Hindlimb muscle (tissue), 1 donor: ENCODE measurements at places on chromosomes 11 and 22. TPM values are rescaled to one million over a fixed set of nuclear protein-coding genes. Genes with fewer than 3 reads are reported as not detected.

DNA sequence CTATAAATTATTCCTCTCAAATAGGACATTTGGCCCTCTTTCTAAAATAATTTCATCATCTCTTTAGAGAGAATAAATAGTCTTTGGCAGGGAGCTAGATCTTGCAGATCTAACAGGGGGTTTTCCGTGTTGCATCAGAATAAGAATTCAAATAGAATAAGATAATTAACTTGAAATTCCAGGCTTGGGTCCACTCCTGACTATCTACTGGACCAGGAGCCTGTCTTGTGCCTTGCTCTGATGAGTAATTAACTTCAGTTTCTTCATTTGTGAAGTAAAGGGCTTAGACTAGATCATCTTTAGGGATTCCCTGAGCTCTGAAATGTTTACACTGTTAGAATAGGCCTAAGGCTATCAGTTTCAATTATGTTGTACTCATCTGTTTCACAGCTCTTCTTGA is 23.5 kb upstream of the TMEM123 start:
- no peak for DNase-seq

DNA sequence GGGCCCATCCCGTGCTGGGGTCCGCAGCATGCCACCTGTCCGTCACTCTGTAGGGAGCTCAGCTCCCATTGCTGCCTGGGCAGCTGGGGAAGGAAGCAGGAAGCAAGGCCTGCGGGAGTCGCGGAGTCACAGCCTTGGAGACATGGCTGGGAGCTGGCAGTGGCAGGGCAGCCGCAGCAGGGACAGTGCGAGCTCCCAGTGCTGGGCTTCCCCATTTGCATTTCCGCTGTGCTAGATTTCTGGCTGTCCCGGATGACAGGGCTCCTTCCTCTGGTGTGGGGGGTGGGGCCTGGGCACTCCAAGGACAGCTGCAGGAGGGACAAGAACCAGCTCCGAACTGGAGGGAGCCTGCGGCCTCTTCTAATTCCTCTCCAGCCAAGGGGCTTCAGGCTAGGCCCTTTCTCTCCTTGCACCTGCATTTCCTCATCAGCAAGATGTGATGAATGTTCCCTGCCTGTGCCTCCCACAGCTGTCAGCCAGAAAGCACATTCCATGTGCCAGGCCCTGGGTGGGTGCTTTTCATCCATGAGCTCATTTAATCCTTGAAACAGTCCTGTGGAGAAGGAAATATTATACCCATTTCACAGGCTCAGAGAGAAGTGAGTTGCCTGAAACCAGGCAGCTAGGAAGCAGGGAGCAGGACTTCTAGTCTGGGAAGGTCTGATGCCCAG is 48.0 kb downstream of the MYO7A start:
- DNase-seq: no peak

GRCh38 chr11:108933630-108934029 is 268.8 kb downstream of the DDX10 start:
- no peak for DNase-seq

DNA sequence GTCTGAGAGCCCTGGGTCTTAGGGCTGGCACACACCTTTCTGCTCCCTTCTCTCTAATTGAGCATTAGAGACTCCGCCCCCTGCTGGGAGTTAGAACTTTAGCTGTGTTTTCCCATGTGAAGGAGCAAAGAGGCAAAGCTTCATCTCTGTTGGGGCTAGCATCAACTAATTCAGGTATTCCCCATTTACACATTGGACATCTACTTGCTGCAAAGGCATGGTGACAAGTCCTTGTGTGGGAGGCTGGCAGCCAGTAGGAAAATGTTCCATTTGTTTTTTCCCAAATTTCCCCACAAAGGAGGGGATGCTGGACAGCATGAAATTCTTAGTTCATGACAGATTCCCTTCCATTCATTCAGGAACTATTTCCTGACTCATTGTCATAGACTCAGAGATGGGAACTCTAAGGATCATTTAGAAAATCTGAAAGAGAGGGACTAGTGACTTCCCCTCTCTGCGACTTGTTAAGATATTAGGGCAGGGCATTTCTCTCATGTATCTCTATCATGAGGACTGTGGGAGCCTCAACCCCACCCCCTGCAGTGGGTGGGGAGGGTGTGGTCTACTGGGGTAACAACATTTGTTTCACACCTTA is 3.6 kb downstream of the CD44 start:
- DNase-seq: no peak

GRCh38 chr11:36012455-36012854 is 68.6 kb downstream of the LDLRAD3 start:
- DNase-seq: peak; percentile 60

DNA sequence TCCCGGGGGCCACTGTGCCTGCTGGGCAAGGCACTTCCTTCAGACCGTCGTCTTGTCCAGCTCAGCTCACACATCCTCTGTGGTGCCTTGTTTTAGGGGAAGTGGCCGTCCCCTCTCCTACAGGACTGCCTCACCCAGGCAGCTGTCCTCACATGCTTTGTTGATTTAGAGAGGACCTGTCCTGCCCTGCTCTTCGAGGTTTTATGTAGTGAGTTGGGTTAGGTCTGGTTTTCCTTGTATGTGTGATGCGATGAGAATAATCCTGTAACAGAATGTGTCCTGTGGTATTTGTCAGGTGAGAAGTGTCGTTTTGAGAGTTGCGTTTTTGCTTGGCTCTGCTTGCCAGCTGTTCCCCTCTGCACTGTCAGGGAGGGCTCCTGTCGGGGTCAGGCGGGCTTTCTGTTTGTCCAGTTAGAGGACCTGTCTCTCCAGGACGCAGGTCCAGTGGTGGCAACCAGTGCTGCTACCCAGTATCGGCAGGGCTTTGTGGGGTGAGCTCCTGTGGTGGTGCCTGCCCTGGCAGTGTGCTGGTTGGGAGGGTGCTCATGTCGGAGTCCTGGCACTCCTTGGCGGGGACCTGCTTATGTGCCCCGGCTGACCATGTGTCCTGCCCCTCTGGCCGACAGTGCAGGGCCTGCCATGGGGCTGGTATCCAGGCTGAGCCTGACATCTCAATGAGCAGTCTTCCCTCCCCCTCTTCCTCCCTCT is 41.3 kb downstream of the MUC6 start:
- DNase-seq: no peak

- no peak for DNase-seq
Measured at GRCh38 chr11:2250041-2250440, 20.3 kb downstream of the ASCL2 start.

- no peak for DNase-seq
Measured at GRCh38 chr22:24427500-24428164, at the start of gene ADORA2A. ADORA2A (plus strand) TSS chr22:24427599; CDS start chr22:24433405, 5,806 bp downstream.

GRCh38 chr11:97850701-97851100 is 1170.0 kb upstream of the CNTN5 start:
- no peak for DNase-seq

DNA sequence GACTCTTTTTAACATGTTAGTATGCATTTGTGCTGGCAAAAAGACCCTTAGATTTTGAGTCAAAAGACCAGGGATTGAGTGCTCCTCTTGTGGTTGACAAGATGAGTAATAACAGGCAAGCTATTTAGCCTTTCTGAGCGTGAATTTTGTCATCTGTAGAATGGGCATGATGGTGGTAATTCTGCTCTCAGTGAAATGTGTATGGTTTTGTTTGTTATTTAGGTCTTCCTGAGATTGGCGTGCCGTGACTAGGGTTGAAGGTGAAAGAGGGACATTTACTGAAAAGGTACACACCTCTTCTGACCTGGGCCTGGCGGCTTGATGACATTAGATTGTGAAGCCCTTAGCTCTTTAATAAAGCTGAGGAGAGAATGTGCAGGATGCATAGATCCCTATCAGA is 8.4 kb upstream of the CEP295 start:
- no peak for DNase-seq

- no peak for DNase-seq
Measured at GRCh38 chr22:45587638-45588505, 83.8 kb upstream of the ATXN10 start.

- no peak for DNase-seq
Measured at GRCh38 chr11:78417175-78417887, at the start of gene GAB2. GAB2 (minus strand) TSS chr11:78417820; CDS start chr11:78417720, 100 bp downstream.

DNA sequence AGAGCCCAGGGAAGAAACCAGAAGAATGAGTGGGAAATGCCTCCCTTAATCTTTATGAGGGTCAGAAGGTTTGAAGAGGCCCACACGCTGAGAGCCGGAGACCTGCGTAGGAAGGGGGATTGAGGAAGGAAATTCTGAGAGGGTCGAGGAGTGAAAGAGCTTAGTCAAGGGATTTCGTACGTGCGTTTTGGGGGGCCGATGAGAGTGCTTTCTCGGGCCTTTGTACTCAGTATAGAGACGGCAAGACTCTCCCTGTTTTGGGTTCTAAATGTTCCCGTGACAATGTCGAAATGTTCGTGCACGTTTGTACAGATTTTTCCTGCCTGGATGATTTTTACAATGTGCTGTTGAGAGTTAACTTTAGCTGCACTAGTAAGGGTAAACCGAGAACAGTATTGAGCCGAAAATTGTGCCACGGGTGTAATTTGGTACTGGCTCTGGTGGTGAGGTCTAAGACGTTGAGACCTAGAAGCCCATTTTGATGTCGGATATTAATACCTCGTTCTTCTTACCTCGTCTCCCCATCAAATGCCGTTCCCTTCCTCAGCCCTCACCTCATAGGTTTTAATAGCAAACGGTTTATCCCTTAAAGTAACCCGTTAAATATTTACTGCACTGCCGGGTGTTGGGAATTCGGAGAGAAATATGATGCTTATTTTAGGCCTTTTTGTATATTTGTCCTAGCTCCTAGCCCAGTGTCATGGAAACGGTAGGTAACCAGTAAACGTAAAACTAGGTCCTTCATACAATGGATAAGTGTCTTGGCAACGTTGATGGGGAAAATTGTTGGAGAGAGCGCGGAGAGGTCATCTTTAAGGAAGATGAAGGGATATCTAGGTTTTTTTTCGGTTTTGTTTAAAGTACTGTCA is 734 bp downstream of the C11orf58 start:
- peak; percentile 29 for DNase-seq

The C11orf87 gene
- polyA plus RNA-seq: 0.21 TPM
